ENCODE measurements at places on chromosomes 1 and 21.

DNA sequence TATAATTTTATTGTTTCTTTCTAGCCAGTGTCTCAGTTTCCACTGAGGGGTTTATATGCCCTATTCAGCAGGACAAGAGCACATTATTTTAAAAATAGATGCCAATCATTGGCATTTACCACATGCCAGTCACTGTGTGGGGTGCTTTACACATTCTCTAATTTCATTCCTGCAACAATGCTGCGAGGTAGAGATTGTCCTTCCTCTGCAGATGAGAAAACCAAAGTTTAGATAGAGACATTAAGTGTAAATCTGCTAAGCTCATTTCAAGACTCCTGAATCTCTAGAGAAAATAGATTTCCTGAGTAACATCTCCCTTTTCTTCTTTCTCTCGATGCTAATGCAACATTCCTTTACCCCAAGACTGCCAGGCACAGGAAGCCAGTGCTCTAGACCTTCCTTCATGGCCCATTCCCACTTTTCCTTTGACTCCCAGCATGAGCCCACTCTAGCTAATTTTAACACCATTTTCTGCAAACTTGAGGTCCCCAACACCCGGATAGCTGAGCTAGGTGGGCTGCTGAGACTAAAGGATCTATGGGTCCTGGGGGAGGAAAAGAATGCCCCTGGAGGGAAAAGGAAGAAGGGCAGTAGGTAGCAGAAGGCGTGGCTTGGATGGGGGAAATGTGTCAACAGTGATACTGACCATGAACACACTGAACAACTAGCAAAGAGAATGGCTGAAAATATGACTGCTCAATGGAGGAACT, 50.0 kb downstream of the SH3GLB1 start:
- no peak for DNase-seq

DNA sequence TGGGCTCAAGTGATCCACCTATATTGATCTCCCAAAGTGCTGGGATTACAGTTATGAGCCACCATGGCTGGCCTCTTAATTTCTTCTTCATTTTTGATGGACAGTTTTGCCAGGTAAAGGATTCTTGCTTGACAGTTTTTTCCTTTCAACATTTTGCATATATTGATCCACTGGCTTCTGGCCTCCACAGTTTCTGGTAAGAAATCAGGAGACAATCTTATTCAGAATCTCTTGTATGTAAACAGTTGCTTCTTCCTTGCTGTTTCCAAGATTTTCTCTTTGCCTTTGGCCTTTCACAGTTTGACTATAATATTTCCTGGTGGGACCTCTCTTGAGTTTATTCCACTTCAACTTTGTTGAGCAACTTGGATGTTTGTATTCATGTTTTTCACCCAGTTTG, 20.1 kb upstream of the KLF18 start:
- DNase-seq: no peak

DNA sequence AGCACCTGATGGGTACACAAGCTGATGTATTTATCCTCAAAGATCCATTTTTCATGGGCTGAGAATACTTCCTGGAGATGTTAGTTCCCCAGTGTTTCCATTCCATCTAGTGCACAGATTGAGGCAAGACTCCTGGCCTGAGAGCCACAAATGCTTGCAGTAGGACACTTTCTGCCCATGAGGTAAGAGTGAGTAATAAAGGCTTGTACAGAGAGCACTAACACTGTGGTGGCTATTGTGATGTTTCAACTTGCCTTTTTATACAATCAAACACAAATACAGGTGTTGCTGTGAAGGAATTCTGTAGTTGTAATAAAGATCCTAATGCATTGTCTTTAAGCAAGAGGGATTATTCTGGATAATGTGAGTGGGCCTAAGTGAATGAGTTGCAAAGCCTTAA, 186.1 kb upstream of the ADAMTS5 start:
- DNase-seq: no peak

DNA sequence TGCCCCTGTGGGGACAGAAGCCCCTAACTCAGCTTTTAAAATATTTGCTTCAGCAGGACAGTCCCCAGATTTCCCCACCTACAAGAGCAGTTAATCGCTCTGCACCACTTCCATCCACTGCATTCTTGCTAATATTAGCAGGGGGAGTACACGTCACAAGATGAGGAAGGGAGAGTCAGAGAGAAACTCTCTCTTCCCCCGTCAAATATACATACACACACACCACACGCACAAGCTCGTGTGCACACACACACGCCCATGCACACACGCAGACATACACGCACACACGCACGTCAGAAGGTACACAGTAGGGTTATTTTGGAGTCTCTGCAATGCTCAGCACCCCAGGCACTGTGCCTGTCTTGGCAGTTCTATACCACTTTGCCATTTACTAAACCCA, 2.1 kb downstream of the CLCA1 start:
- no peak for DNase-seq

- no peak for DNase-seq
These were observed 37.4 kb downstream of the AK5 start for GRCh38 chr1:77319036-77319705.

GRCh38 chr1:9676815-9677393, 25.4 kb downstream of the PIK3CD start:
- no peak for DNase-seq

DNA sequence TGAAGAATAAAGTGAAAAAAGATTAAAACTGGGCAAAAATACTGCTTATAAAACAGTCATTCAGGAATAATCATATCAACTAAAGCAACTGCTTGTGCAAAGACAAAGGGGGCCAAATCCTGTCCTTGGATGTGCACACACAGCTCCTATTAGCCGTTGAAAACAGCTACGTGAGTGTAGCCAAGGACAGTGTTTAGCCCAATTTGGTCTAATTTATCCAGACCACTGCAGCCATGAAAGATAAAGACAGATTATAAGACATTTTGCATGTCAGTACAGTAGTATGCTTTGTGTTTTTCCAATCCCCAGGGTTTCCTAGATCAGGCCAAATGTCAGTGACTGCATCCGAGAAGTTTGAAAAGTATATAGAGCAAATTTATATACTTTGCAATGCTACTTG, 146.3 kb upstream of the PKN2 start:
- no peak for DNase-seq

DNA sequence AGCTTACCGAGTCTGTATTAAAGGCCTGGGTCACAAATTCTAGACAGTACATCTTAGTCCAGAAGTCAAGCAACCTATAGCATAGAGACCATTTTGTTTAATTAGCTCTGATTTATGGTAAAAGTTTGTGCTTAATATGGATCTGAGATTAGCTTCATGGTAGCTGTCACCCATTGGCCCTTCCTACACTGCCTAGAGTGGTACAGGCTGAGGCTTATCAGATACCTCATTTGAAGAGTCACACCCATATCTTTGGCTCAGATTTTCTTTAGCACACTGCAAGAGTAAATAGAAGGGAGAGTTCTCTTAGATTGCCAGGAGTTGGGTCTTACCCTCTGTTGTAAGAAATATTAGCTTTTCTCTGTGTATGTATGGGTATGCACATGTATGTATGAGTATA, 3.6 kb downstream of the AK4 start:
- no peak for DNase-seq

GRCh38 chr1:98336472-98337083, 324.9 kb upstream of the SNX7 start:
- no peak for DNase-seq

- no peak for DNase-seq
These were observed 2.7 kb downstream of the DUSP10 start for GRCh38 chr1:221739018-221739676.

DNA sequence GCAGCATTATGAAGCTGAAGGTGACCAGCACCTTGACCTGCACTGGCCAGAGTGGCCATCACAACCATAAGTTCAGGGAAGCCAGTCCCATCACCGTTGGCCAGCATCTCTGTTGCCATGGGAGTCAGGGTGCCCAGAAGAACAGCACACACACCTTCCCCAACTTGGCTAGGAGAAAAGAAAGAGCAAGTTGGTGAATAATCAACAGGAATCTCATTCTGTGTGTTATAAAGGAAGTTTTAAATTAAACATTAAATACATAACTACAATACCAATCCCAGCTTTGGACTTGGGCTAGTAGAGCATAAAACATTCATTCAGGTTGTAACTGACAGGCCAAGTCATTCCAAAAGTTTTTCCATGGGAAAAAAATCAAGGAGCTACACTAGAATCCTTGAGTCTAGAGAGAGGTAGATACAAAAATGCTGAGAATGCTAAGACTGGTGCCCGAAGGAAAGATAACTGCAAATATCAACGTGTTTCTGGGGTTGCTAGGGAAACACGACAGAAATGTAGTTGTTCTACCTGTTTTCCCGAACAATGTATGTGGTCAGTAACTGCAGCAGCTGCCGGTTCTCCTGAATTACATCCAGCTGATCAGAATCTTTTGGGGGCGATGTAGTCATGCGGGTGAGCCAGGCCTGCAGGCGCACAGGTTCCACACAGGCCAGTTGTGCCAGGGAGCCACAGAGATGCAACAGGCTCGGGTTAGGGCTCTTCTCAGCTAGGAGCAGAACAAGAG, 45.6 kb downstream of the UBR4 start:
- DNase-seq: no peak

- no peak for DNase-seq
These were observed 877.7 kb upstream of the PRMT6 start for GRCh38 chr1:106178791-106179190.

DNA sequence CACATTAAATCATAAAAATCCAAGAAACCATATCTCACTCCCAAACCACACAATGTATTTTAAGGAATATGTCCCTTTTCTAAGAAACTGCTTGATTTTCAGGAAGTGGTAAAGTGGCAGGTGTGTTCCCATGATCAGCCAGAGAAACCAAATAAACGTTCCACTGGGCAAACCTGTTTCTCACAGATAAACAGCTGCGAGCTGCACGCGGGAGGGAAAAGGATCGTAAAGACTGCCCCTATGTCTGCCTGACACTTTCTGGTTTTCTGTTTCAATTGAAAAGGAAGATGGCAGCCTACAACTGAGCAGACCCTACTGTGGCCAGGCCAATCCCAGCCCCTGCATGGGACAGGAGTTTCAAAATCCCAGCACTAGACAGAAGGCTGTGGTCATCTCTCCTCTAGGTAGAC, 36.6 kb downstream of the HIVEP3 start:
- no peak for DNase-seq

- peak; percentile 35 for DNase-seq
These were observed 273.4 kb upstream of the CACYBP start for GRCh38 chr1:174726167-174726879.

- DNase-seq: no peak
These were observed 4.2 kb downstream of the ANGPTL7 start for GRCh38 chr1:11193376-11193775.

DNA sequence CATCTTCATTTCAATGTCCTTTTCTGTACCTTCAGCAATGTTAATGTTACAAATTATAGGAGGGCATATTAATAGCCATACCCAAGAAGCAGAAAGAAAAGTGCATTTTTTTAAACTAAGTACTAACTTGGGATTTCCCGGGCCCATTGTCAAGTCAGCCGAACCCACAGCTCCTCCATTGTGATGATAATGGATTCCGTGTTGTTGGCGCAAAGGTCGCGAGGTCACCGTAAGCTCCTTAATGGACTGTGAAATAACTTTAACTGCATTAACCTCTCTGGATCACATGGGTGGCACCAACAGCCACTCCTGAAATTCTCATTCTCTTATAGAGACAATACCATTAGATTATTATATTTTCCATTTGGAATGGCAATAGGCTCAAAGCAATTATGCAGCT, 250.6 kb upstream of the RRP15 start:
- DNase-seq: no peak

- no peak for DNase-seq
These were observed 126.5 kb downstream of the AKT3 start for GRCh38 chr1:243723458-243724043.

GRCh38 chr1:93702828-93703183, 21.2 kb upstream of the BCAR3 start:
- peak; percentile 11 for DNase-seq

DNA sequence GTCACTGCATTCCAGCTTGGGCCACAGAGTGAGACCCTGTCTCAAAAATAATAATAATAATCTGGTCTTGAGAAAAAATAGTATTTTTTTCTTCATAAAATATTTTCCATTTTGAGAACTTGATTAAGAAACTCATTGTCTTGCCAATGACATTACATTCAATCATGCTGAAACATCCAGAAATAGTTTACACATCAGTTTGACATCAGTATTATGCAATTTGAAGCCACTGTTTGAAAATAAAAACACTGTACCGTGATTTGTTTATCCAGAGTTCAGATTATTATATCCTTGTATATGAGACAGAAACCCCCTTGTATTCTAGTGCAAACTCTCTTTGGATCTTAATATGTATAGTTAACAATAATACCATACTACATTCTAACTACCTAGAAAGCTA, 6.9 kb downstream of the FMO2 start:
- no peak for DNase-seq

DNA sequence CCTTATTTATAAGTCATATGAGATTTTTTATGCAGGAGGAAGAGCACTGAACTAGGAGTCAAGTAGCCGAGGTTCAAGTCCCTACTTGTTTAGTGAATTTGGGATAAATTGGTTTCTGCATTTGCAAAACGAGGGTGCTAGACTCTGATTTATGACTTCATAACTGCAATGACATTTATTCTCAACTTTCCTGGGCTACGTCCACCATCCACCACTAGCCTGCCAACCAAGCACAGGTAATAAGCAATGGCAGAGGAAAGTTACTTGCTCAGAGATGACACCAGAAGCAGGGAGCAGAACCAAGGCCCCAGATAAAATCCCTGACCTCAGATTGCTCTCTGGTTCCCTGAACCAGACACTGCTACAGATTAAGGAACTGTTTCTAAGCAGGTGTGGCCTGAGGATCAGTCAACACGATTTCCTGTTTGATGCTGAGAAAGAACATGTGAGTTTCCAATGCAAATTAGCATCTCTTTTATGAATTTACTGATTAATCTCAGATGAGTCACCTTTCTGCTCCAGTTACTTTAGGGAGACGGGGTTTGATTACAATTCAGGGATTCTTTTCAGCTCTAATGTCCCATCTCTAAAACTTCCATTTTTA, 52.7 kb downstream of the PLPP3 start:
- DNase-seq: no peak
